Amygdala (tissue), 56 donors: ENCODE measurements at places on chromosomes 2 and 18.

DNA sequence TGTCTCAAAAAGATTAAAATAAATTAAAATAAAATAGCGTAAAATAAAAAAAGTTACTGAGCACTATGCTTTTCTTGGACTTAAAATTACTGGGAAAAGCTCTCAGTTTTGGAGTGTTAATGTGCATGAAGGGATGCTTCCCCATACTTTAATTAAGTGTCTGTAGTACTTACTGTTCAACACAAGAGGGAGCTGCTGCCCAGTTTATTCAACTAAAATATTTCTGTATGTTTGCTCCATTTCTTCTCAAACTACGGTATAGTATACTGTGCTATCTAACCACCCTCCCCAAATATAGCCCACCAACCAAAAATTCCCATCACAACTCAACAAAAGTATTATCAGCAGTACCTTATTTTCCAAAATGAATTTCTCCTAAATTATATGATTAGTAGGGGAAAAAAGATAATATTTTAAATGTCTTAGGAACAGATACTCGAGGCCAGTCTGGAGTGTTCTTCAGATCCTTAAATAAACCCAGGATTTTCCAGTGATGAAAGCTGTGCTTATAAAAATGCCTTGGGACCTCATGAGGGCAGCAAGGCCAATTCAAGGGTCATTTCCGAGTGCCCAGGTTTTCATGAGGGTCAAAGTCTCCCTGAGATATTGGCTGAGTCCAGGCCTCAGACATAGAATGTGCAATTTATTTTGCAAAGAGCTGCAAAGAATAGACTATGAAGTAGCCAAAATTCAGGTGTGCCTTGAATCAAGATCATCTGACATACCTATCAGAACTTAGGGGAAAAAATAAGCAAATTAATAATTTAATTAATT is 64.1 kb downstream of the CHRNA1 start:
- no peak for DNase-seq

- DNase-seq, result no peak
Observed at GRCh38 chr2:72889991-72890390, 2.8 kb downstream of the SPR start.

DNA sequence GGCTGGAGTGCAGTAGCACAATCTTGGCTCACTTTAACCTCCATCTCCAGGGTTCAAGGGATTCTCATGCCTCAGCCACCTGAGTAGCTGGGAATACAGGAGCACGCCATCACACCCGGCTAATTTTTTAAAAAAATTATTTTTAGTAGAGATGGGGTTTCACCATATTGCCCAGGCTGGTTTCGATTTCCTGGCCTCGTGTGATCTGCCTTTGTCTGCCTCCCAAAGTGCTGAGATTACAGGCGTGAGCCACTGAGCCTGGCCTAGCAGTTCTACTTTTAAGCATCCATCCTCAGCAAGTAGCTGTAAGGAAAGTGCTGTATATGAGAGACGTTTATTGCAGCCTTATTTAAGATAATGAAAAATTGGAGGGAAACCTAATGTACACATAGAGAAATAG is 79.7 kb downstream of the ZDBF2 start:
- no peak for DNase-seq

GRCh38 chr2:46304635-46305034 is 7.4 kb downstream of the EPAS1 start:
- no peak for DNase-seq

DNA sequence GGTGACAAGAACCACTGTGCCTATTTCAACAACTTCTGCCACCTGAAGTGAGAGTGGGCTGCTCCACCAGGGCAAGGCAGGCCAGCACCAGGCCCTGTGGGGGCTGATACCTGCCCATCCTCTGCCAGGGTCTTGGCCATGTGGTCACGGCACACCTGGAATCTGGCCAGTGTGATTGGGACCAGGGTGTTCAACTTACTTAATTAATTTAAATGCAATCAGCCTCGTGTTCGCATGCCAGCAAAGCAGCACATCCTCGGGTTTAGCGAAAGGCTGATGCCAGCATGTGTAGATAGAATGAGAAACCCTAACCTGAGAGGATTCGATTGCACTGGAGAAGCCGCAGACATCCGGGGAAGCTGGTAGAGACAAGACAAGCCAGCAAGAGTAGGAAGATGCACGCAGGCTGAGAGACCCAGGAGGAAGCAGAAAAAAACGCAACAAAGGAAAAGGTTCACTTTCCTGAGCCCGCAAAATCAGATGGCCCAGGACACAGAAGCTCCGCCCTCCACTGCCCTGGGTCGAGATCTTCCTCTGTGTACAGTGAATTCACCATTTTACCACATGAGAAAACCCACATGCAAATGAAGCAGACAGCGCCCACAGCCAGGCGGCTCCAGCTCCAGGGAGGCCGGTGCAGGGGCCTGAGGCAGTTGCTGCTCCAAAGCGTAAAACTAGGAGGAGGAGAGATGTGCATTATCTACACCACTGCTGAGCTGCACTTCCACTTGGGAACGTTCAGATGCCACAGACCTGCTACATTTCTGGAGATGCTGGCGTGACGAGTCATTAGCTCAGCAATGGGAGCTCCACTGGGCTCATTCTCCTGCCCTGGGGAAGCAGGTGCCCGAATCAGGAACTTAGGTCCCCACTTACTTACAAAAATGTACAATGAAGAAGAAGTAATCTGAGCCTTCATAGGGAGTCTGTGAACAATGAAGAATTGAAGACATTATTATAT is 92.1 kb downstream of the TMEM18 start:
- no peak for DNase-seq

- DNase-seq, result no peak
Observed at GRCh38 chr2:206784559-206785353, 19.4 kb downstream of the FASTKD2 start.

GRCh38 chr2:168521053-168521741 is 65.1 kb downstream of the CERS6 start:
- DNase-seq, result no peak

GRCh38 chr18:62842898-62843297 is 127.6 kb downstream of the PHLPP1 start:
- no peak for DNase-seq

GRCh38 chr18:3441290-3441689 is 8.7 kb upstream of the TGIF1 start:
- DNase-seq, result peak; percentile 7

- no peak for DNase-seq
Observed at GRCh38 chr2:175884697-175885393, 117.2 kb downstream of the LNPK start.
